Iris pigment epithelial cell (primary cell): ENCODE measurements at places on chromosomes 2 and 18.
A peak's percentile ranks its signal among the peaks of the same experiment; 100 is the strongest.

- no peak for DNase-seq
Measured at GRCh38 chr18:6367208-6367607, 47.5 kb downstream of the L3MBTL4 start.

- no peak for DNase-seq
Measured at GRCh38 chr2:215861607-215862350, 151.6 kb downstream of the MREG start.

GRCh38 chr2:50851886-50852285, 180.0 kb downstream of the NRXN1 start:
- no peak for DNase-seq

DNA sequence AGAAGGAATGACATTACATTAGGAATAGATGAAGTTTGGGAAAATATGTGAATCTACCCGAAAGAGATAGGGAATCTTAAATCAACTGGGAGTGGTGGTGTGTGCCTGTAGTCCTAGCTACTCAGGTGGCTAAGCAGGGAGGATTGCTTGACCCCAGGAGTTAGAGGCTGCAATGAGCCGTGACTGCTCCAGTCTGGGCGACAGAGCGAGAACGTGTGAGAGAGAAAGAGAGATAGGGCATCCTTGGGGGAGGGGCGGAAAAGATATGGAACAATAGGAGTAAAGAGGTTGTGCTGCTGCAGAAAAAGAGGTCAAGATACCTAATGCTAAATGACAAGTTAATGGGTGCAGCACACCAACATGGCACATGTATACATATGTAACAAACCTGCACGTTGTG, 47.1 kb upstream of the ADAM23 start:
- DNase-seq = no peak

- peak; percentile 25 for DNase-seq
Measured at GRCh38 chr18:5393779-5394178, 98.3 kb upstream of the ZBTB14 start.

DNA sequence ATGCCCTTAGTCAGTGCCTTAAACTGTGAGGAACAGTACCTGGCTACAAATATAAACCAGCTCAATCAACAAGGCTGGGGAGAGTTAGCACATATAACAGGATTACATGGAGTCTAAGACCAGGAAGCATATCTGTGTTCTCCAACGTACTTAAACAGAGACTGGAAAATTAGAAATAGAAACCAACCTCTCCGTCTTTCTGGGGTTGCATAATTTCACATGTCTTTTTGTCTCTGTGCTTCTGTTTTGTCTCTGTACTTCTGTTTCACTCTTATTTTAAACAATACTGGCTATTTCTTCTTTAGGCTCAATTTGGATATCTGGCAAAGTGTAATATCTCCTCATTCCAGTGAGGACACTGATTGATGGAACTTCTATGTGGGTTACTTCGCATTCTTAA, 749.0 kb upstream of the ZEB2 start:
- no peak for DNase-seq

- no peak for DNase-seq
Measured at GRCh38 chr2:151669585-151670081, 64.6 kb downstream of the NEB start.

- no peak for DNase-seq
Measured at GRCh38 chr2:142082368-142082767, 48.4 kb downstream of the LRP1B start.

DNA sequence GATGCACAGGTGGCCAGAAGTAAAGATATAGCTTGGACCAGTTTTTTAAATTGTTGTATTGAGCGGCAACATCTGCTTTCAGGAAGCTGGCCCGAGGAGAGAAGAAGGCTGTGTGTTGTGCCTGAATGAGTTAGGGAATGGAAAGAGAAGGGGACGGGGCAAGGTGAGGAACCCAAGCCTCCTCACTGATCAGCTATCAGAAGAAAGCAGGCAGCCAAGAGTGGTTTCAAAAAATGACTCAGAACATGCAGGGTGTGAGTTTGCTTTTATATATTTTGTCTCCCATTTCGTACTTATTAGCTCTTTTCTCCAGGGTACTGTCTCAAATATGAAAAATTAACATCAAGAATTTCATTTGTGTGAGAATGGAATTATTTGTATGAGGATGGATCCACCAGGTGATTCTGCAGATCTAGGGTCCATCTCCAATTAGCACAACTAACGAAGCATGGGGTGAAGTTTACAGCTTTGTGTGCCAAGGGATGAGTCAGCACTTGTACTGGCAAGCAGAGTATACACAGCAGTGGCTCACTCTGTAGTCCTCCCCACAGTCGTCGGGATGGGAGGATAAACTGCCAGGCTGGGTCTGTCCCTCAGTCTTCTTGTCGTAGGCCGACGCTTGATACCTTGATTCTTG, 175.7 kb downstream of the PIEZO2 start:
- peak; percentile 38 for DNase-seq

DNA sequence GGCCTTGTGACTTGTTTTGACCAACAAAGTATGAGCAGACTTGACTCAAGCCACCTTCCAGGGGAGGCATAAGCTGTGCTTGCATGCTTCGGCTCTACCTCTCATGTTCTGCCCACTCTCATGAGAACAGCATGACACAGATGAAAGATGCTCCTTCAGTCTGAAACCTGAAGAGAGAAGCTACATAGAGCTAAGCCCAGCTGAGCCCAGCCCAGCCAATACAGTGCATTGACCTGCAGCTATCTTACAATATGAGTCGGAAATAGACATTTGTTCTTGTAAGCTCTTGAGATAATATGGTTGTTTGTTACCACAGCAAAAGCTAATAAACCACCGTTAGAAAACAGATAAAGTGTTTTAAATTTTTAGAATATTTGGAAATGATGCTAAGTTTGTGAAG, 426.7 kb upstream of the PKDCC start:
- DNase-seq = no peak

DNA sequence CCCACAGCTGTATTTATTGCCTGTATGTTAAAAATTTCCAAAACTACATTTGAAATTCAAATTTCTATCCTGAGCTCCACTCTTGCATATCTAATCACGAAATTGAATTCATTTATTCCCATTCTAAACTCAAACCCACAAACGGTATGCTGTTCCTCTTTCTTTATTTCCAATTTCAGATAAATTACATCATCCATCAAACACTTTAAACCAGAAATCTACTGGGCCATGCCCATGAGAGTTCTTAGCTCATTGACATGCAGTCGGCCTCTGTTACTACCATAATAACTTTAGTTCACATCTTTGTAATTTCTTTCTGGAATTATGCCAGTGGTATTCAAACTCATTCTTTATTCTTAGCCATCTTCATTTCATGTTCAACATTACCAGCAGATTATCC, 100.3 kb downstream of the COL3A1 start:
- DNase-seq = no peak

DNA sequence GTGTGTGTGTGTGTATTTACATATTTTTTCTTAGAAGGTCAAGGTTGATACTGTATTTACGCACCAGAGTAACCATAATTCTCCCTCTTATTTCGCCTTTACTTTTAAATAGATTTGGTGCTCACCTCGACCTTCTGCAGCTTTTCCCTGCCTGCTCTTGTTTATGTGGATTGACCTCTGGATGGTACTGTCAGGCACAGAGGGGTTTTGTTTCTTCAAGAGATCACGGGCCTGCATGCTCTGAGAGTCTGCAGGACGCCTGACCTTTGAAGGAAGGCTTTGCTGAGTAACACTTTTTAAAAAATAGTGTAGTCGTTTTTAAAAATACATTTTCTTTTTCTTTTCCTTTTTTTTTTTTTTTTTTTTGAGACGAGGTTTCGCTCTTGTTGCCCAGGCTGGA, 18.1 kb upstream of the EFHD1 start:
- DNase-seq = no peak
